Karpas-422 (cell line): ENCODE measurements at places on chromosomes 11 and 22.

DNA sequence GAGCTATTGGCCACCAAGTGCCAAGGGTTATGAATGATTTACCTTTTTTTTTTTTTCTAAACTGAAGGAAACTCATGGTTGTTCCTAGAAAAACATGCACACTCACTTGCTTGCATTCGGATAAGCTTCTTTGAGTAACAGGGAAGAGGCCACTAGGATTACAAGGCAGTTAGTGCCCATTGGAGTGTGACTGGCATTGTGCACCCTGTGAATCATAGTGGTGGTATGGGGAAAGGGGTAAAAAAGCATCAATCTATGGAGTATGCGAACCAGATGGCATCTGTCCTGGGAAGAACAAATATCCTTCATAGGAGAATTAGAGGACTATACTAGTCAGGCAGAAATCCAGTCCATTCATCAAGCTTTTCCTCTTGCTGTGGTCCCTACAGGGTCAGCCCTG is 24.2 kb downstream of the CD44 start:
- DNase-seq: no peak

DNA sequence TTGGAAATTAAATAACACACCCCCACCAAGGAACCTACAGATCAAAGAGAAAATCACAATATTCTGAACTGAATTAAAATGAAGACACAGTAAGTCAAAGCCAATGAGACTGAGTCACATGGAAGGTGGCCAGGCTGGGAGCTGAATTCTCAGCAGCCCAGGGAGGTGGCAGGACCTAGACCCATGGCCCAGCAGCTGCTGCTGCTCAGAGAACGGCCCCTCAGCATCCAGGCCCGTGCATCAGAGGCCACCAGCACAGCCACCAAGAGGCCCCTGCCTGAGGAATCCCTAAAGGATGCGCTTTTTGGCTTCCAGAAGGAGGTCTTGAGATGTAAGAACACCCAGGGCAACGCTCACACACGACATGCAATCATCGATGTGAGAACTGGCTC is 35.0 kb downstream of the TBX1 start:
- DNase-seq: no peak

DNA sequence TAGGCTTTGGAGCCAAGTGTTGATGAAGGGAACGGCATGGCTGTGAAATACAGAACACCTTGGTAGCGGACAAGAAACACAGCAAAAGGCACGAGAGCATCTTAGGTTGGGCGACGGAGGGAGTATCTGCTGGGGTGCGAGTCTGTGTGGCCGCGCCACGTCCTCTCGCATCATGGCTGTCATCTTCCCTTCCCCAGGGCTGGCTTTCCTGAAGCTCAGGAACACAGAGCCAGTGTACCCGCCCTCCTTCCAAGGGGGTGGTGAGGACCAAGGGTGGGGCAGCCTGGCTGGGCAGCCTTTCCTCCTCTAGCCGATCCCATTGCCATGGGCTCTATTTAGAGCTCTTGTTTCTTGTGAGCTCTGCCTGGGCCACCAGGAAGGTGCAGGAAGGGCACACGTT is 154.4 kb downstream of the FEZ1 start:
- no peak for DNase-seq

- no peak for DNase-seq
Measured at GRCh38 chr11:119179342-119179741, 5.9 kb upstream of the NHERF4 start.

DNA sequence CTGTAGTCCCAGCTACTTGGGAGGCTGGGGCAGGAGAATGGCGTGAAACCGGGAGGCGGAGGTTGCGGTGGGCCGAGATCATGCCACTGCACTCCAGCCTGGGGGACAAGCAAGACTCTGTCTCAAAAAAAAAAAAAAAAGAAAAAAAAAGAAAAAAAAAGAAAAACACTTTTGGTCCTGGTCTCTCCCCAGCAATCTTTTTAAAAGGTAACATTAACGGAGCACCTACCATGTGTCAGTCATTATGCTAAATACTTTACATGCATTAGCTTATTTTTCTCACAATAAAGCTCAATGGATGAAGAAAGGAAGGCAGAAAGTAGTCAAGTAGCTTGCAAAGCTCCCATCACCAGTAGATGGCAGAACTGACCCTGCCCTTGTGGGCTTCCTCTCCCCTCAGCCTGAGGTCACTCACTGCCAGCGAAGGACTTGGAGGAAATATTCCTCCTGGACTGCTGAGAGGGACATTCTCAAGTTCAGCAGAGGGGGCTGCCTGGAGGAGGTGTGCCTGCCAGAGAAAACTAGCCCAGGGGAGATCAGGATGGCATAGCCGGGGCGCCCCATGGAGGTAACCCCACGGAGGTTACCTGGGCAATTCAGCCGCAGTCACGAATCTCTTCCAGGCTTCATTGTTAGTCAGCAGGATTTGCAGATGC is 15.5 kb downstream of the APOL3 start:
- peak; percentile 65 for DNase-seq

DNA sequence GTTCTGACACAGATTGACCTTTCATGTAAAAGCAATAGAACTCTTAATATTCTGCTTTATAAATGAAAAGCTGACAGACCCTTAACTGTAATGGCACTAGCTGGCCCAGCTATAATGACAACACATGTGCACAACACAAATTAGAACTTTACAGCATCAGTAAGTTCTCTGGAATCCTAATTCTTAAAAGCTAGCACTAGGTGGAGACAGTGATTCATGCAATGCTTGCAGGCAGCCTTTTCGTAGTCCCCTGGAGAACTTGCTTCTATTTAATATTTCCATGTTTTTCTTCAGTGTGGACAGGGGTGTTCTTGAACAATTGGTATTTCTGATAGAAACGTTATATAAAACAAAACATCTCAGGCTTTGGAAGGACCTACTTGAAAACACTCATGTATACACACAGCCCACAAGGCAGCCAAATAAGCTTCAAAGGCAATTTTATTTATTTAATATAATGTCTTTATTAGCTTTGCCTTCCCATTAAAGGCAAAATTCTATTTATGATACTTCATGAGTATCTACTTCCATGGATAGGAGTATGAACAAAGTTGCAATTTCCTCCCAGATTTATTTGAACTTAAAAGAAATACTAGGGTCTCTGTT is 374.3 kb upstream of the MPPED2 start:
- peak; percentile 66 for DNase-seq
